ENCODE measurements at places on chromosomes 12 and 14.

- H3K4me1 ChIP-seq = no peaks in the 10 kb centered on the region
- no peaks in the 10 kb centered on the region for H3K27me3 ChIP-seq
These were observed 204.2 kb downstream of the TBX5 start for GRCh38 chr12:114201794-114202193.

DNA sequence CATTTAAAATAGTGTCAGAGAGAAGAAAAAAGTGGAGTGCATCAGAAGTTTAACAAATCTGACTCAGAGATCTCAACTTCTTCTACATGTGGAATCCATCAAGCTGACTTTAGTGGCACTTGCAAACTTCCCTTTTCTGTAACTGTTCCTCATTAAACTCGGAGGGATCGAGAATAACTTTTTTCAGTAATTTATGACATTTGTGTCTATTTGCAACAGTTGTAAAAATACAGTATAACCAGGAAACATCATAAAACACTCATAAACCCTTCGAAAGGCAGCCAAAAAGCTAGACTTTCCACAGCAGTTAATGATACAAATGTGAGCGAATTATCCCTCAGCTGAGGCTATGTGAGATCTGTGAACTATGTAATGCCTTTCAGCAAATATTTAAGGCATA lies 1936.8 kb upstream of the SEL1L start:
- no peaks in the 10 kb centered on the region for H3K36me3 ChIP-seq
- H3K4me3 ChIP-seq = no peak overlapping the region
- H3K27me3 ChIP-seq = no peaks in the 10 kb centered on the region
- DNase-seq = no peak

- peaks cover 4% of the 10 kb centered on the region for H3K27me3 ChIP-seq
- H3K27ac ChIP-seq = no peak overlapping the region
- DNase-seq = no peak
These were observed 235.2 kb upstream of the TMPO start for GRCh38 chr12:98280152-98280551.

- no peaks in the 10 kb centered on the region for H3K27me3 ChIP-seq
- no peak overlapping the region for H3K4me3 ChIP-seq
- no peak for DNase-seq
- no peak overlapping the region for H3K27ac ChIP-seq
- no peaks in the 10 kb centered on the region for H3K36me3 ChIP-seq
These were observed 115.3 kb upstream of the CPSF6 start for GRCh38 chr12:69123919-69124638.

GRCh38 chr14:91361233-91361811 lies 56.3 kb downstream of the CCDC88C start:
- DNase-seq = no peak
- H3K4me1 ChIP-seq = peaks cover 98% of the 10 kb centered on the region
- H3K27me3 ChIP-seq = no peaks in the 10 kb centered on the region

DNA sequence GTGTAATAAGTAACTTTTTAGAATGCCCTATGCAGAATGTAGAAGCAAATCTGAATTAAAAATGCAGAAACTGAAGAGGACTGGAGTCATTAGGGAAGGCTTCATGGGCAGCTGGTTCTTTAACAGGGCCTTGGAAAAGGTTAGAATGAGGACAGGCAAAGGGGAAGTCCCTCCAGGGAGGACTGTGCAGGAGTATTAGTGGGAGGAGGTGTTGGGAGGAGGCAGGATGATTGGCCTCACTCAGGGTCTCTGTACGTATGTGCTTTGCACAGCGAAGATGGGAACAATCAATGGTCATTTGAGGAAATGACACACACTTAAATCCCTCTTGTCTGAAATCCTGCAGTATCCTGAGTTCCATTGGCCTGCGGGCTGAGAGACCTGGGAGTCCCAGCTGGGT lies 119.7 kb downstream of the PTCSC3 start:
- no peaks in the 10 kb centered on the region for H3K36me3 ChIP-seq
- no peak overlapping the region for H3K27ac ChIP-seq
- no peak for DNase-seq
- H3K4me1 ChIP-seq = no peaks in the 10 kb centered on the region
- H3K27me3 ChIP-seq = no peaks in the 10 kb centered on the region
- no peak overlapping the region for H3K4me3 ChIP-seq

GRCh38 chr14:89202413-89203190 lies 214.4 kb downstream of the FOXN3 start:
- H3K27me3 ChIP-seq = no peaks in the 10 kb centered on the region
- no peak overlapping the region for H3K4me3 ChIP-seq
- DNase-seq = no peak
- H3K27ac ChIP-seq = no peak overlapping the region
- H3K4me1 ChIP-seq = peaks cover 34% of the 10 kb centered on the region
- H3K36me3 ChIP-seq = no peaks in the 10 kb centered on the region

- no peaks in the 10 kb centered on the region for H3K36me3 ChIP-seq
- H3K4me1 ChIP-seq = peaks cover 3% of the 10 kb centered on the region
- no peak overlapping the region for H3K27ac ChIP-seq
- no peak overlapping the region for H3K4me3 ChIP-seq
- no peaks in the 10 kb centered on the region for H3K27me3 ChIP-seq
These were observed 49.1 kb downstream of the JAG2 start for GRCh38 chr14:105119408-105120025.

DNA sequence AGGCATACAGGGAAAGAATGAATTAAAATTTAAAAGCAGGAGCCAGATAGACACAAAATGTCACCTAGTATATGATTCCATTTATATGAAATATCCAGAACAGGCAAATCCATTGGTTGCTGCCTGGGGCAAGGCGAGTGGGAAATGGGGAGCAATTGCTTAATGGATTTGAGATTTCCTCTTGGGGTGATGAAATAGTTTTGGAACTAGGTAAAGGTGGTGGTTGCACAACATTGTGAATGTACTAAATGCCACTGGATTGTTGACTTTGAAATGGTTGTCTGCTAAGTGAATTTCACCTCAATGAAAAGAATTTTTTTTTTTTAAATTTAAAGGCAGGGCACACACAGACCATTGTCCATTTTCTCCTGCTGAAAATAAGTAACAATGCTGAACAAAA lies 61.9 kb downstream of the ABCC9 start:
- no peak overlapping the region for H3K4me3 ChIP-seq
- no peak overlapping the region for H3K27ac ChIP-seq
- H3K36me3 ChIP-seq = no peaks in the 10 kb centered on the region
- peaks cover 3% of the 10 kb centered on the region for H3K27me3 ChIP-seq

GRCh38 chr14:65318636-65319506 lies 93.7 kb upstream of the FUT8 start:
- peaks cover 15% of the 10 kb centered on the region for H3K4me1 ChIP-seq
- no peak for DNase-seq
- no peak overlapping the region for H3K4me3 ChIP-seq
- no peaks in the 10 kb centered on the region for H3K36me3 ChIP-seq

- H3K4me3 ChIP-seq = no peak overlapping the region
- DNase-seq = no peak
These were observed 24.5 kb upstream of the ULK1 start for GRCh38 chr12:131869871-131870418.
